ENCODE measurements at places on chromosomes 1 and 21. TPM values are rescaled to one million over a fixed set of nuclear protein-coding genes. Genes with fewer than 3 reads are reported as not detected.
A peak's percentile ranks its signal among the peaks of the same experiment; 100 is the strongest.

GRCh38 chr1:19427087-19427781 lies 58.1 kb downstream of the CAPZB start:
- H3K27me3 ChIP-seq: no peaks in the 10 kb centered on the region
- no peak overlapping the region for H3K4me3 ChIP-seq
- no peak for DNase-seq
- H3K36me3 ChIP-seq: peaks cover 30% of the 10 kb centered on the region
- H3K4me1 ChIP-seq: peaks cover 14% of the 10 kb centered on the region
- no peak overlapping the region for H3K27ac ChIP-seq

DNA sequence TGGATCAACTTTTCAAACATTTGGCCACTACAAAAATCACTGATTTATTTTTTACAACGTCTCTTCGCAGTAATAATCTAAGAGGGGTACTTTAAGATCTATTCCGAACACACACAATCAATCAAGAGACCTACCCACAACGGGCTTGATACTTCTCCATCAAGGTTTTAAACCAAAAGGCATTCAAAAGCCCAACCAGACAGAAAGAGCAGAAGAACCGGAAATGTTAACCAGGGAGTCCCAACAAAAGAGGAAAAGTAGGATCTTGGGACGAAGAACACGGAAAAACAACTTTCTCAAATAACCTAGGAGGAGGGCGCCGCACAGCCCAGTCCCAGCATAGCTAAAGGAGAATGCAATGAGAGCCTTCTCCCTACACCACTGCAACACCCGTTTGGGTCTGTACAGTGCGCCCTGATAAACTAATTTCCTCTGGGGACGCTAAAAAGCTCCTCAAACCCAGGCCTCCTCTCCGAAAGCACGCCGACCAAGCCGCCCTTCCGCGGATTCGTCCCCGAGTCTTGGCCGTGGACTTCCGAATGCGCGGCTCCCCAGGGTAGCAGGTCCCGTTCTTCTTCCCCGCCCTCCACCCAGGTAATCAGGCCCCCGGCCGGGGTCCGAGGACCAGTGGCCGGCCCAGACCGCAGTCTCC lies 623 bp downstream of the RPL22 start:
- peak overlapping the region; percentile 95 for H3K4me3 ChIP-seq
- peak overlapping the region; percentile 53 for H3K27ac ChIP-seq
- H3K4me1 ChIP-seq: peaks cover 20% of the 10 kb centered on the region
- peaks cover 26% of the 10 kb centered on the region for H3K36me3 ChIP-seq
- H3K27me3 ChIP-seq: no peaks in the 10 kb centered on the region
- DNase-seq: no peak

DNA sequence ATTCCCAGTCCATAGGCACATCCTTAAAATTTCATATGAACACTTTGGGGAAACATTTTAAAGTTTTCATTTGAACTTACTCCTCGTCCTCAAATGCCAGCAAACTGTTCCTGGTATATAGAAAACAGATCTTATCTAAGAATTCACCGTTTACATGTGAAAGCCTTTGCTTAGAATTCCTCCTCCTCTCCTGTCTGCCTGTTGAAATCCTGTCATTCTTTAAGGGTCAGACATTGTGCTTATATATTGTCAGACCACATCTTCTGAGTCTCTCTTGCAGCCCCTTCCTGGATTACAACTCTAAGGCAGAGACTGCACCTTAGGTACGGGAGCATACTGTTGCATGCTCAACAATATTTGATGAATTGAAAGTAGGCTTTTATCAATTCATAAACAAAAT lies 239.7 kb downstream of the SMYD3 start:
- H3K27me3 ChIP-seq: no peaks in the 10 kb centered on the region
- H3K27ac ChIP-seq: no peak overlapping the region
- DNase-seq: no peak
- no peaks in the 10 kb centered on the region for H3K4me1 ChIP-seq

- H3K27ac ChIP-seq: no peak overlapping the region
- H3K4me3 ChIP-seq: no peak overlapping the region
- H3K36me3 ChIP-seq: no peaks in the 10 kb centered on the region
- no peaks in the 10 kb centered on the region for H3K27me3 ChIP-seq
- no peak for DNase-seq
Measured at GRCh38 chr1:201059871-201060555, 36.5 kb upstream of the KIF21B start.

DNA sequence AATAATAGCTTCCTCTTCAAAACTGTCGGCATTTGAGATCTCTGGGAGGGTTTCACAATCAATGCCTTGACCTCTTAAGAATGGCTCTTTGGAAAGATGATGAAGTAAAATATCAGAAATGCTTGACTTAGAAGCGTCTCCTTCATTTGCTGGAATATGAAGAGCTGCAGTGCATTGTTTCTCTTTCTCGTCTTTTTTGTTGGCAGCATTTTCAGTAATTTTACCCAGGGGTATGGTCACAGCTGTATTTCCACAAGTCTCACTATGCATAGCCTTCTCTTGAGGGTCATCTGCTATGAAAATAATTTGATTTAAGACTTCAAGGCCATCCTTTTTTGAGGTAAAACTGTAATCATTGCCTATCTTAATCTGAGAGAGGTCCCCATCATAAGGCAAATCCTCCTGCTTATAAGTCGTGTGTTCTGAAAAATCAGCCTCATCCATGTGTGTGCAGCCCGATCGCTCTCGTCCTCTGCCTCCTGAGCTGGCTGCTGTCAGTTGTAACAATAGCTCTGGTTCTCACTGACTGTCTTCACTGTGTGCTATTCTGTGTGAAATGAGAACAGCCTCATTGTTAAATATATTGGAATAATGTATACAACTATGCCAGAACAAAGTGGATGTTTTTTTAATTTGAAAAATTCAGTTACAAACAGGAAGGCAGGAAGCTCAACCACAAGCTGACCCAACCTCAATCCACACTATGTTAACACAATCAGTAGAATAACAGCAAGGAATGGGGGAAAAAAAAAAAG lies 4.5 kb downstream of the AKNAD1 start:
- peaks cover 23% of the 10 kb centered on the region for H3K4me1 ChIP-seq
- no peaks in the 10 kb centered on the region for H3K27me3 ChIP-seq
- no peaks in the 10 kb centered on the region for H3K36me3 ChIP-seq
- peak overlapping the region; percentile 55 for H3K4me3 ChIP-seq
- no peak overlapping the region for H3K27ac ChIP-seq
- no peak for DNase-seq

Gene TNFRSF18
- not detected for polyA plus RNA-seq

GRCh38 chr1:236066828-236067386 lies 2.0 kb upstream of the NID1 start:
- peak overlapping the region; percentile 88 for H3K27ac ChIP-seq
- peaks cover 43% of the 10 kb centered on the region for H3K4me1 ChIP-seq
- H3K36me3 ChIP-seq: no peaks in the 10 kb centered on the region
- no peak overlapping the region for H3K4me3 ChIP-seq

DNA sequence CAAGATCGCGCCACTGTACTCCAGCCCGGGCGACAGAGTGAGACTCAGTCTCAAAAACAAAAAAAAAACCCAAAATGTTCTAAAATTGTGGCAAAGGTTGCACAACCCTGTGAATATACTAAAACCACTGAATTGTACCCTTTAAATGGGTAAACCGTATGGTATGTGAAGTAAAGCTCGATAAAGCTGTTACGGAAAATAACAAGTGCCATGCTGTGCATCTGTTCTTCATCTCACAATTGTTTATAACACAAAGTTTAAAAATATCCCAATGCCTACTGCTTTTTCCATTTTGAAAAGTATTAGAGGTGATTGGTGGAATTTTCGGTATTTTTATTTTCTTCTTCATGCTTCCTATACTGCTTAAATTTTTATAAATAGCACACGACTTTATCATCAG lies 111.5 kb downstream of the ENAH start:
- no peak for DNase-seq
- no peak overlapping the region for H3K4me3 ChIP-seq
- H3K27ac ChIP-seq: no peak overlapping the region

DNA sequence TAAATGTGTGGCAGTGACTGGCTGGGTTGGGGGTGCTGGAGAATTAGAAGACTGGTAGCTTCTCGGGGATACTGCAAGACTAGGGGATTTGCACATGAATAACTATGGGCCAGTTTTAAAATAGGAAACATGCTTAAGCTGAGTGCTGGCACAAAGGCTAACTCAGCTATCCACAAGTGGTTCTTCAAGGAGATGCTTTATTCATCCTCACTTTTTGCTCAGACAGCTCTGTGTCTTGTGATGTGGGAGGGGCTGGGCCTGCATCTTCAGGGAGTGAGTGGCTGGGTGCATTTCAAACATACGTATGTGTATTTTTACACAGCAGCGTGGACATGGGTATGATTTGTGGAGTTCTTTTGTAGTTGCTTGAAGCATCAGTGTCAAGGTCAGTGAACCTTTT lies 2.3 kb downstream of the COQ8A start:
- H3K27me3 ChIP-seq: no peaks in the 10 kb centered on the region
- H3K4me1 ChIP-seq: peaks cover 33% of the 10 kb centered on the region
- DNase-seq: no peak
- no peaks in the 10 kb centered on the region for H3K36me3 ChIP-seq

DNA sequence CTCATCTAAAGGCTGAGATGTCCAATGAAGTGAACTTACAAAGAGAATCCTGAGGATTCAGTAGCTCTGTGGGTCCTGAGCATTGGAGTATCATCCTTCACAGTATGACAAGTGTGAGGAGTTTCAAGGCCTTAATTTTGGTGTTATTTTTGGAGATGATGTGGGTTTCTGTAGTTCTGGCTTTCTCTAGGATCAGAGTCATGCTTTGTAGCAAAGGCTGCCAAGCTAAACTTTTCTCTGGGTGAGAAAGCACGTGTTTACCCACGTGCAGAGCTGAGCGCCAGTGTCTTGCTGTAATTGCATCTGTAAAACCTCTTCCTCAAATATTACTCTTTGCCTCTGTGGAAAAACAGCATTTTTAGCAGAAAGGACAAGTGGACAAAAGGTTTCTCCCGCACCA lies 387.8 kb upstream of the LYPLAL1 start:
- no peaks in the 10 kb centered on the region for H3K4me1 ChIP-seq
- no peaks in the 10 kb centered on the region for H3K27me3 ChIP-seq
- H3K36me3 ChIP-seq: no peaks in the 10 kb centered on the region
- H3K27ac ChIP-seq: no peak overlapping the region

DNA sequence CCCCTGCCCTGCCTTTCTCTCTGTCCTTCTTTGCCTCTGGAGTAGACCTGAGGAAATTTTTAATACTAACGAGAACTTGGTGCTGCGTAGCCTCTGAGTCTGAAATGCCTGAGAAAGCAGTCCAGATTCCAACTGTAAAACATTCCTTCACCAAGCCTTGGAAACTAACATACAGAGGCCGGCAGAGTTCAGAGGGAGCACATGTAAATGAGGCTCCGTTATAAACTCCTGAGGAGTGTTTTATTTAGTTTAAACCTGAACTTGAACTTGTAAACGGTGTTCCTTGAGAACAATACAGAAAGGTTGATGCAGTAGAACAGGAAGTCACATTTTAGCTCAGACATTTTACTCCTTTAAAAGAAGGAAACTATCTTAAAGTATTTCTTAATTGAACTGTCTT lies 280.7 kb downstream of the TM2D1 start:
- DNase-seq: no peak
- H3K27me3 ChIP-seq: no peaks in the 10 kb centered on the region
- H3K36me3 ChIP-seq: no peaks in the 10 kb centered on the region
- H3K27ac ChIP-seq: no peak overlapping the region

Gene ZFYVE9
- polyA plus RNA-seq: not detected

Gene PRR9
- polyA plus RNA-seq: not detected

GRCh38 chr1:151827853-151828252 lies 3.7 kb downstream of the RORC start:
- H3K36me3 ChIP-seq: no peaks in the 10 kb centered on the region
- DNase-seq: no peak

- no peaks in the 10 kb centered on the region for H3K27me3 ChIP-seq
- no peak overlapping the region for H3K4me3 ChIP-seq
- H3K27ac ChIP-seq: peak overlapping the region; percentile 51
- peaks cover 83% of the 10 kb centered on the region for H3K36me3 ChIP-seq
Measured at GRCh38 chr1:1763657-1764621, 14.3 kb downstream of the NADK start.

- no peaks in the 10 kb centered on the region for H3K36me3 ChIP-seq
- no peak overlapping the region for H3K4me3 ChIP-seq
- DNase-seq: no peak
- no peaks in the 10 kb centered on the region for H3K4me1 ChIP-seq
- no peaks in the 10 kb centered on the region for H3K27me3 ChIP-seq
Measured at GRCh38 chr1:21896026-21896425, 41.1 kb downstream of the HSPG2 start.

DNA sequence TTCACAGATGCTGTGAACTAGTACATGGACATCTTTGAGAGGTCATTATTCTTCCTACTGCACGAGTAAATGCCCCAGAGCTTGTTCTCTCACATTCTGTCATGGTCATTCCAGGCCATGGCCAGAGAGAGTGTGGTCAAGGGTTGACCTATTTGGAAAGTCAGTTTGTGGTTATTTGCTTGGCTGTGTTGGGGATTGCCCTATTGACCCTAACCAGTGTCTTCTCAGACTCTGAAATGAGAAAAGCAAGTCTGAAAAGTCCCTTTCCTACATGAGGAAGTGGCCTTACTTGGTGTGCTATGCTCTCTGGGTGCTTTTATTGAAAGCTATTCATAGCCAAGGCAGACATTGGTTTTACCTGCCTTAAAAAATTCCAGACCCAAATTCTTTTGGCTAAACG lies 26.6 kb downstream of the CLIC6 start:
- DNase-seq: no peak
- H3K27ac ChIP-seq: no peak overlapping the region
- no peaks in the 10 kb centered on the region for H3K36me3 ChIP-seq
- no peak overlapping the region for H3K4me3 ChIP-seq
- H3K4me1 ChIP-seq: no peaks in the 10 kb centered on the region

DNA sequence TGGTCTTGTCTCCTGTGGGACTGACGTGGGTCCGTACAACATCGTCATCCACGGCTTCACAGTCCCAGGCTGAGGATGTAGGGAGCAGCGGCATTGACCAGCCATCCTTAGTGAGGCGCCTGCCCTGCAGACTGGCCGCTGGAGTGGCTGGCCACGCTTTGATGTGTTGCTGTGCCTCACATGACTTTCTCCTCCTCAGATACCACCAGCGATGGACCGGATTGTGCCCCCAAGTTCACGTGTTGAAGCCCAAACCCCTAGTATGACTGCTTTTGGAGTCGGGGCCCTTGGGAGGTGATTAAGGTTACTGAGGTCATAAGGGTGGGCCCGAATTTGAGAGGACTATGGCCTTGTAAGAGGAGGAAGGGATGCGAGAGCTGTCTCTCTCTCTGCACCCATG lies 122.5 kb downstream of the PCBP3 start:
- no peak for DNase-seq
- no peaks in the 10 kb centered on the region for H3K27me3 ChIP-seq

Gene UTP25
- polyA plus RNA-seq: 0.98 TPM

GRCh38 chr1:237398751-237399150 lies 356.8 kb downstream of the RYR2 start:
- H3K27me3 ChIP-seq: no peaks in the 10 kb centered on the region
- no peak overlapping the region for H3K27ac ChIP-seq
- H3K4me3 ChIP-seq: no peak overlapping the region
- DNase-seq: no peak
- no peaks in the 10 kb centered on the region for H3K36me3 ChIP-seq
